ENCODE measurements at places on chromosomes 4 and X. TPM values are rescaled to one million over a fixed set of nuclear protein-coding genes. Genes with fewer than 3 reads are reported as not detected.

MBTPS2 gene
- 7.8 TPM for total RNA-seq

TRIM60 gene
- total RNA-seq = not detected

GPRASP1 gene
- total RNA-seq = 5.1 TPM

SH3RF1 gene
- total RNA-seq = 0.39 TPM

TMLHE gene
- 13.3 TPM for total RNA-seq

TMEM255A gene
- not detected for total RNA-seq

PJA1 gene
- 19.5 TPM for total RNA-seq

MAGEA1 gene
- total RNA-seq = not detected

SMIM31 gene
- not detected for total RNA-seq

C4orf33 gene
- 16.9 TPM for total RNA-seq

PITX2 gene
- 0.09 TPM for total RNA-seq

ARHGAP36 gene
- total RNA-seq = not detected

ADH1A gene
- not detected for total RNA-seq
